Fibroblast of skin of left biceps (primary cell): ENCODE measurements at places on chromosomes 7 and 10.

- DNase-seq: no peak
These were observed 11.9 kb downstream of the FLNC start for GRCh38 chr7:128841921-128842673.

DNA sequence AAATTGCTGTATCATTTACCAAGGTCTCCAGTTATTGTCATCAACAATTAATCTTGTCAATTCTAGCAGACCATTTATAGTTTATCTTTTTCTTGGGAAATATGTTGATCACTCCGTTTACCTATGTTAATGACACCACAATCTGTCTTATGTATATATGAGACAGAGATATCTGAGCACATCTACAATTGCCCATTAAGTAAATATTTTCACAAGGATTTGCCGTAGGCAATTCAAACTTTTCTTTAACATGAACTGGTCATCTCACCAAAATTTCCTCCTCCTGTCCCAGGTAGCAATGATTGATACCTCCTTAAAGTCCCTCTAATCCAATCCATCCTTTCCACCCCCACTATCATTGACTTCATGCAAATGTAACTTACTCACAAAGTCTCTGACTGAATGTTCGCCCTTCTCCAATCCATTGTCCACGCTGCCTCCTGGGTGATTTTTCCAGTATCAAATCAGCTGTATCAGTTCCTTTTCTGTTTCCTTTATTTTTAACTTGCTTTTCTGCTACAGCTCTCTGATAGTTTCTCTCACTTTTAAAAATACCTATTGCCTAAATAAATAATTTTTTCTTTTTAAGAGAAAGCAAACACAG is 138.3 kb downstream of the GNAT3 start:
- no peak for DNase-seq

DNA sequence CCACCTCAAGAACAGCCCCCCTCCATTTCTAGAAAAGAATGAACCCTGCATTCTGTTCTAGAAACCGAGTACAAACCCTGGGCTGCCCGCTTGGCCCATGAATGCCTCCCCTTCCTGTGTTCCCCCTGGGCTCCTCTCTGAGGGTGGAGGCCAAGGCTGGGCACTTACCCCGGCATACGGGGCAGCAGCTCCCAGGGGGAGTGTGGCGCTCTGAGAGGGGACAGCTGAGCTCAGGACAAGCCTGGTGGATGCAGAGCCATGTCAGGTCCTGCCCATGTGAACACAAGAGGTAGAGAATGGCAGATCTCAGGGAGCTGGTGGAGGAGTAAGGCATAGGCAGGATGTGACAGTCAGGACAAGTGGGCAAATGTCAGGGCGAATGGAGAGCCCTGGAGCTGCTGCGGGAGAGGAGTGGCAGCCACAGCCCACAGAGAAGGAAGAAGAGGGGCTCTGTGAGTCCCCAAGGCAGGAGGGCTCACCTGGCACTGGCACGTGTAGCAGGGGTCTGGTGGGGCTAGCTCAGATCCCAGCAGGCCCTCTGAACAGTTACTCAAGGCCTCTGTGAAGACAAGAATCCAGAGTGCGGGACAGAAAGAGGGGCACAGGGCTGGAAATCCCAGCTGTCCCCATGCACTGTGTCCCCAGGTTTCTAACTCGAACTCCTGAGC is 18.9 kb downstream of the ATP6V1F start:
- no peak for DNase-seq

DNA sequence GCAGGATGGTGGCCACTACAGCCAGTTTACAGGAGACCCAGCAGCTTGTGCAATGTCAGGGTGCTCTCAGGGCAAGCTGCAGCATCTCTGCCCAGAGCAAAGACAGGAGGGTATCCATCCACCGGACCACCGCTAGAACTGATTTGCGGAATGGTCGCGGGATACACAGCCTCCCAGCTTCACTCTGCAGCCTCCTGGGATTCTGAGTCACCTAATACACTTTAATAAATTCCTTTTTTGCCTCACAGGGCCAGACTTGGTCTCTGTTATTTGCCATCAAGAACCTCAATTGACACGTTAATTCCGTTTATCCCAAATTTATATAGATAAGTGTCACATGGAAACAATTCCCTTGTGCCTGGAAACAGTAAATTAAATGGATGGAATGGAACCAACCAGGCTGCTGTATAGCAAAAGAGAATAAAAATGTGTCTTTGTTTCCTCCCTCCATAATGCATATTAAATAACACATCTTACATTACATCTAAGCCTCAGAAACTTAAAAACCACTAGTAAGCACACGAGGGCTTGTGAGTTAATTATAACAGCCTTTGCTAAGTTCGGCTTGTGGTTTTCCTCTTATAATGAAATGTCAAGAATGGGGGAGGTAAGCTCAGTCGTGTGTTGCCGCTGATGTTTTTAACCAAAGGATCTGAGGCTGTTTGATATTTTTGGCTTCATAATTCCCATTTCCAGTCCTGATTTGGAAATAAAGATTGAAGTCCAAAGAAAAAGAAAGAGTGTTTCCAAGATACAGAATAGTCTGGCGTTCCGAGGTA is 52.1 kb downstream of the ADRB1 start:
- DNase-seq: no peak

DNA sequence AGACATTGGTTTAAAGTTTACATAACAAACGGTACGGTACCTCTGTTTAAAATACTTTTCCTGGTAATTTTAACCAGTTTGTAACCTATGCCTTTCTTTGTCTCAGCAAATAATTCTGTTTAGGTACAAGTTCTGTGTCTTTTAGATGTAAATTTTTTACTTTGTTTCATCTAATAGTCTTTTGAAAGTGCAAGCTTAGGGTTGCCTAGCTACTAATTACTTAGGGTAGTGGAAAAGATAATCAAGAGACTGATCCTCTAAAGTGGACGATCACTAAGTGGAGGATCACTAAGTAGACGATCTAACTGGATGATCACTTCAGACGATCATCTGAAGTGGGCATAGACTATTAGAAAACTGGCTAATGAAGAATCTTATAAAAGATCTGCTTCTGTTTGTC is 16.1 kb upstream of the FKBP9 start:
- no peak for DNase-seq

- no peak for DNase-seq
These were observed 811 bp downstream of the SLIT1 start for GRCh38 chr10:97184971-97185325.

GRCh38 chr7:35802102-35802466 is 1.2 kb downstream of the SEPTIN7 start:
- DNase-seq: no peak

DNA sequence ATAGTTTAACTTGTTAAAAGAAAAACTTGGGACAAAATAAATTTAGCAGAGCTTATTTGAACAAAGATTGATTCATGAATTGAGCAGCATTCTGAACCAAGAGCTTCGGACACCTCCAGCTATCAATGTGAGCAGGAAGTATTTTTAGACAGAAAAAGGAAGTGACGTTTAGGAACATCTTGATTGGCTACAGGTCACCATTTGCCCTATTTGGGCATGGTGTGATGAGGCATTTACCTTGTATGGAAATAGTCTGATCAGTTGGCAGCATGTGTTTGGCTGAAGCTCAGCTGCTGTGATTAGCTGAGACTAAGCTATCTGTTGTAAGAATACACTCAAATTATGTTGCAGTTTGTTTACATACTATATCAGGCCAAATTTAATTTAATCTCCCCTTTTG is 185.1 kb downstream of the ATRNL1 start:
- DNase-seq: no peak

GRCh38 chr10:37976880-37977203 is 395 bp upstream of the ZNF25 start:
- DNase-seq: no peak

DNA sequence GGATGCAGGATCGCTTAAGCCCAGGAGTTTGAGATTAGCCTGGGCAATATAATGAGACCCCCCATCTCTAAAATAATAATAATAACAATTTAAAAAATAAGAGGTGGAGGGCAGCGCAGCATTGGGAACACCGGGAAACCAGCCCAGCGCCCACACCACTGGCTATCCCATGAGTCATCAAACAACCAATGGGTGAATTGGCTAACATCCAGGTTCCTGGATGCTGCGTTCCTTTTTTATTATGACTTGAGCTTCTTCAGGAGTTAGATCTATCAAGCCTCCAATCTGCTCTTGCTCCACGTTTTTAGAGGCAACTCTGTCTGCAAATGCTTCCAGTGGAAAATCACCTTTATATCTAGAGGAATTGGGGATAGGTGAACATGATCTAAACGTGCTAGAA is 10.0 kb upstream of the LRRC4 start:
- DNase-seq: no peak

GRCh38 chr10:91610444-91610843 is 22.4 kb downstream of the PPP1R3C start:
- no peak for DNase-seq

- DNase-seq: no peak
These were observed 2.0 kb upstream of the HOXA2 start for GRCh38 chr7:27104341-27105058.

- no peak for DNase-seq
These were observed 148.3 kb downstream of the SVIL start for GRCh38 chr10:29486433-29486832.

DNA sequence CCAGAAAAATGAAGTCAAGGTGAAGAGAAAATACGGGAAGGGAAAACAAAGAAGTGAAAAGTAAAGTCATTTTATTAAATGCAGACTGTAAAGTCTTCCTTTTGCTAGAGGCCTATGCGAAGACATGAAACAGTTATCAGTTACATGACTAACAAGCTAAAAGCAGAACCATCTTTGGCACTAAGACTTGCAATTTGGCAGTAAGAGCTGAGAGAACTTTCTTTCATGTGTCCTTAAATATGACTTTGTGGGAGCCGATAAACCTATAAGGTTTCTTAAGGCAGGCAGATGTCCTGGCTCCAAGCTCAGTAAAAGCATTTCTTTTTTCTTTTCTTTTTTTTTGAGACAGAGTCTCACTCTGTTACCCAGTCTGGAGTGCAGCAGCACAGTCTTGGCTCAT is 10.4 kb downstream of the ANLN start:
- DNase-seq: no peak

GRCh38 chr7:30327813-30328212 is 43.4 kb downstream of the ZNRF2 start:
- no peak for DNase-seq

DNA sequence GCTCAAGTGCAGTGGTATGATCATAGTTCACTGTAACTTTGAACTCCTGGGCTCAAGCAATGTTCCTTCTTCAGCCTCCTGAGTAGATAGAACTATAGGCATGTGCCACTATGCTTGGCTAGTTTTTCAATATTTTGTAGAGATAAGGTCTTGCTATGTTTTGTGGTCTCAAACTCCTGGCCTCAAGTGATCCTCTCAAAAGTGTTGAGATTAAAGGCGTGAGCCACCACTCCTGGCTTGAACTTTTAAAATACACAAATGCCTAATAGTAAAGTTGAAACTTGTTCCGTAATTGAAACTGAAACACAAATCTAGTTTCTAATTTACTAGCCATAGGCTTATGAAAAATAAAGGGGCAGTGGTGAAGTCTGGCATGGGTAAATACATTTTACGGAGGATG is 65.7 kb downstream of the AP3M1 start:
- no peak for DNase-seq

- no peak for DNase-seq
These were observed 205.6 kb upstream of the PFKP start for GRCh38 chr10:2861632-2862210.

GRCh38 chr7:106657085-106657991 is 3.6 kb downstream of the CCDC71L start:
- peak; percentile 13 for DNase-seq

DNA sequence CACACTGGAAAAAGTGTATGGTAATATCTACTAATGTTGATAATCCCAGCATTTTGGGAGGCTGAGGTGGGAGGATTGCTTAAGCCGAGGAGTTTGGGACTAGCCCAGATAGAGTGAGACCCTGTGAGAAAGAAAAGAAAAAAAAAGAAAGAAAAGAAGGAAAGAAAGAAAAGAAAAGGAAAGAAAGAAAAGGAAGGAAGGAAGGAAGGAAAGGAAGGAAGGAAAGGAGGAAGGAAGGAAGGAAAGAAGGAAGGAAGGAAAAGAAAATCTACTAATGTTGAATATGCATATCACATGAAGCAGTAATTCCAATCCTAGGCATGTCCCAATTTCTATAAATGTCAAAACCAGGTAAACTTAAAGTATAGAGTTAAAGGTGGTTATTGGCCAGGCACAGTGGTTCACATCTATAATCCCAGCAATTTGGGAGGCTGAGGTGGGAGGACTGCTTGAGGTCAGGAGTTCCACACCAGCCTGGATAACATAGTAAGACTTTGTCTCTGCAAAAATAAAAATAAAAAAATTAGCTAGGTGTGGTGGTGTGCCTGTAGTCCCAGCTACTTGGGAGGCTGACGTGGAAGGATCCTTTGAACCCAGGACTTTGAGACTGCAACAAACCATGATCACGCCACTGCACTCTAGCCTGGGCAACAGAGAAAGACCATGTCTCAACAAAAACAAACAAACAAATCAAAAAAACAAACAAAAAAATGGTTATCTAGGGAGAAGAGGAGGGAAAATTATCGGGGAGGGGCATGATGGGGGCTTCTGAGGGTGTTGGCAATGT is 5.2 kb upstream of the KAZALD1 start:
- no peak for DNase-seq

DNA sequence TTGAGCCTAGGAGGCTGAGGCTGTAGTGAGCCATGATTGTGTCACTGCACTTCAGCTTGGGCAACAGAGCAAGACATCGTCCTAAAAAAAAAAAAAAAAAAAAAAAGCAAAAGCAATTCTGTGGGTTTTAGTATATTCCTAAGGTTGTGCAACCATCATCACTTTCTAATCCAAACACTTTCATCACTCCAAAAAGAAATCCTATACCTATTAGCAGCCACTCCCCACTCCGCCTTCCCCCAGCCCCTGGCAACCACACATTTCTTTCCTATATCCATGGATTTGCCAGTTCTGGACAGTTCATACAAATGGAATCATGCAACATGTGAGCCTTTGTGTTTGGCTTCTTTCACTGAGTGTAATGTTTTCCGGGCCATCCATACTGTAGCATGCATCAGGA is 20.4 kb downstream of the ZAN start:
- DNase-seq: peak; percentile 24

DNA sequence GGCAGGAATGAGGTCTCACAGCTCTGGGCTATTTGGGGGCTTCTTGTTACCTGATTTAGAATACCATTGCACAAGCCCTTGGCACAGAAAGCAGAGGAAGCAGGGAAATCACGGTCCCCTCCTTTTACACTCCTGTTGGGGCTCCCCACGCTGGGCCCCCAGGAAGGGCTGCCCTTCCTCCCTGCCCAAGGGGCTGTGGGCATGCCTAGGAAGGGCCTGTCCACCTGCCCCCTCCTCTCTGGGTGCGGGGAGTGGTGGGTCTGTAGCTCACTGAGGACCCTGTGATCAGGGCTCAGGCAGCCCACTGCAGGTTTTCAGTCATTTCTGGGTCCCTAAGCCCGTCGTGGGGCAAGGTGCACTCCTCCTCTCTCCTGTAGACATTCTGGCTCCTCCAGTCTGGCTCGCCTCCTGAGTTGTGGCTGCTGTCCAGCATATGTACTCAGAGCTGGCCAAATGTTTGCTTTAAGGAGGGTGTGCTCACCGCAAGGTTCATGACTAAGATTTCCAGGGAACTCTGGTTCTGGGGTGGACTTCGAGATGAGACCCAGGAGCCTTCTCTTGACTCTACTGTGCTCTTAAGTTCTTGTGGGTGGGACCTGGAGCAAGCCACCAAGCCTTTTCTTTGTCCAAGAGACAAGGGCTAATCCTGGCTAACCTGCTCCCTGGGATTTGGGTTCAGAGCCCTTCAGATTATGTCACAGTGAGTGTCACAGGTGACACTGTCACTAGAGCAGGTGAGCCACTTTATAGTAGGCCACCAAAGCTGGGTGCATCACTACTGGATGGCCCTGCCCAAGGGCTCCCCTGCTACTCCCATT is 56.0 kb downstream of the TACR2 start:
- no peak for DNase-seq
